ENCODE measurements at places on chromosomes 6 and 20.

GRCh38 chr6:3769610-3770009 lies 18.1 kb upstream of the PXDC1 start:
- no peak for DNase-seq

DNA sequence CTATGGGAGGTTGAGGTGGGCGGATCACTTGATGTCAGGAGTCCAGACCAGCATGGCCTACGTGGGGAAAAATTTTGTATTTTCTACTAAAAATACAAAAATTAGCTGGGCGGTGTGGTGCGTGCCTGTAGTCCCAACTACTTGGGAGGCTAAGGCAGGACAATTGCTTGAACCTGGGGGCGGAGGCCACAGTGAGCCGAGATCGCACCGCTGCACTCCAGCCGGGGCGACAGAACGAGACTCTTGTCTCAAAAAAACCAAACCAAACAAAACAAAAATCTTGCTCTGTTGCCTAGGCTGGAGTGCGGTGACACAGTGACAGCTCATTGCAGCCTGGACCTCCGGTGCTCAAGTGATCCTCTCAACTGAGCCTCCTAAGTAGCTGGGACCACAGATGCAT lies 16.2 kb downstream of the OR2W1 start:
- DNase-seq: no peak

- no peak for DNase-seq
Measured at GRCh38 chr6:122035173-122035572, 364.3 kb upstream of the HSF2 start.

DNA sequence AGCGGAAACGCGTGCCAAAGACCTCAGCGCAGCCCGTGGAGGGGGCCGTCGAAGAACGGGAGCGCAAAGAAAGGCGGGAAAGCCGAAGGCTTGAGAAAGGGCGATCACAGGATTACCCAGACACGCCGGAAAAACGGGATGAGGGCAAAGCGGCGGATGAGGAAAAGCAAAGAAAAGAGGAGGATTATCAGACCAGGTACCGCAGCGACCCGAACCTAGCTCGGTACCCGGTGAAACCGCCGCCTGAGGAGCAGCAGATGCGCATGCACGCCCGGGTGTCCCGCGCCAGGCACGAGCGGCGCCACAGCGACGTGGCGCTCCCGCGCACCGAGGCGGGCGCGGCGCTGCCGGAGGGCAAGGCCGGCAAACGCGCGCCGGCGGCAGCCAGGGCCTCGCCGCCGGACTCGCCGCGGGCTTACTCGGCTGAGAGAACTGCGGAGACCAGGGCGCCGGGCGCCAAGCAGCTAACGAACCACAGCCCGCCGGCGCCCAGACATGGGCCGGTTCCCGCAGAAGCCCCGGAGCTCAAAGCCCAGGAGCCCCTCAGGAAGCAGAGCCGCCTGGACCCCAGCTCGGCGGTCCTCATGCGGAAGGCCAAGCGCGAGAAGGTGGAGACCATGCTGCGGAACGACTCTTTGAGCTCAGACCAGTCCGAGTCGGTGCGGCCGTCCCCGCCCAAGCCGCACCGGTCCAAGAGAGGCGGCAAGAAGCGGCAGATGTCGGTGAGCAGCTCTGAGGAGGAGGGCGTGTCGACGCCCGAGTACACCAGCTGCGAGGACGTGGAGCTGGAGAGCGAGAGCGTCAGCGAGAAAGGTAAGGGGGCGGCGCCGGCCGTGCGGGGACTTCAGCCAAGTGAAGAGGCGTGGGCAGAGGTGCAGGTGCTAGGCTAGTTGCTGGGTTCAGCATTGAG lies 296.2 kb downstream of the RIMS1 start:
- no peak for DNase-seq

DNA sequence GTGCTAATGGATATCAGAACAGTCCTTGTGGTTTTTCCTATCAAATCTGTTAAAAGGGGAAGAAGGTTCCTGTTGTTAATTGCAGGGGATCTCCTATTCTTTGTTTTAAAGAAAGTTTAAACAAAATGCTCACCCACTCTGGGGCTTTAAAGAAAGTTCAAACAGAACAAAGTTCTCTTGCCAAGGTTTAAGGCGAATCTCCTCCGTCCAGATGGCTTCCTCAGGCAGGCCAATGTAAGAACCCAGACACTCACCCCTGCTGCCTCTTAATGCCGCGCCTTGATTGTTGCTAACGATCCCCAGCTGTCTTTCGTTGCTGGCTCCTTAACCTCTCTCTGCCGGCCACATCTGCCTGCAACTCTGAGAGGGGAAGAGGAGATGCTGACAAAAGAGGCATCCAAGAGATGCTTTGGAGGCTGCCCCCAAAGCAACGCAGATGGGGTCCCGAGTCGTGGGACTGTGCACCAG lies 235.0 kb upstream of the PRDM1 start:
- no peak for DNase-seq

GRCh38 chr6:132972971-132973370 lies 158.6 kb downstream of the RPS12 start:
- no peak for DNase-seq

GRCh38 chr6:40298207-40298606 lies 289.0 kb downstream of the LRFN2 start:
- DNase-seq: no peak

DNA sequence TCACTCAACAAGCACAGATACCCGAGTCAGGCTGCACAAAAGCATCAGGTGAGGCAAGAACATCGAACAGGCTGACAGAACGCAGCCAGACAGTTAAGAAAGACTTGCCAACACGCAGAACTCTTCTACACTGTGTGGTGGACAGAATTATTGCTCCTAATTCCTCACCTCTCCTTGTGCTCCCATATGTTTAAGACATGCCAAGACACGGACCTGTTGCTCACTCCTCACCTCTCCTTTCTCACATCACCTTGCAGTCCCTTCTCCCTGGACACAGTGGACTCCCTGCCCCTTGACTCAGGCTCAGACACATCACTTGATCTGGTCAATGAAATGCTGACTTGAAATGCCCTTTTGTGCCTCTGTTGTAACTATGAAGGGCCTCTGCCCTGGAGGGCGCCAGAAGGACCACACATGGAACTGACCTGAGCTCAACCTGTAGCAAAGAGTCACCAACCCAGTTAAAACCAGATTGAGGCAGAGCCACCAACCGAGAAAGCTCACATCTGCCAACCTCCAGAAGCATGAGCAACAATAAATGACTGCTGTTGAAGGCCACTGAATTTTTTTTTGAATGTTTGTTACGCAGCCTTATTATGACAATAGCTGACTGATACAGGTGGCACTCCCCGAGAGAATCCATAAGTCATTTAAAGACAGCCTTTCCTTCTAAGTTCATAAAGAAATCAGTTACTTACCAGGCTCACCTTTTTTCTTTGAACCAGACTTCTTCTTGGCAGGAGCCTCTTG lies 24.0 kb downstream of the RRBP1 start:
- DNase-seq: no peak

DNA sequence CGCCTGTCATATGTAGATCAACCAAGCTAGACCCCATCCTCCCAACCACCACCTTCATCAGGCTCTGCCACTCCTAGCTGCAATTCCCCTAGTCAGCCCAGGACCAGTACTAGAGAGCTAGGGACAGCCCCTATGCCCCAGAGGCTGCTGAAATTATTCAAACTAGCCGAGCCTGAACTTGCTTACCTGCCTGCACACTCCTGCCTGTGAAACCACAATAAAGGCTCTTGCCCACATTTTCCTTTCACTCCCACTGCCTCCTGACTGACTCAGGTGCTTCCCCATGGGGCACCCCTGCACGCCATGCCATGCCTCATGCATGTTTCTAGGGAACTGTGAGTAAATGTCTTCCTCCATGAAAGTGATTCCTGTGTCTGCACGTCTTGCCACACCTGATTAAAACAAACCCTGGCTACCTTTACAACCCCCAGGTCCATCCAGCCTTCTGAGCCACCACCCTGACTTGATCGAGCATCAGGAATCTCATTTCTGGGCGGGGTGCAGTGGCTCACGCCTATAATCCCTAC lies 66.5 kb upstream of the IER3 start:
- DNase-seq: no peak

DNA sequence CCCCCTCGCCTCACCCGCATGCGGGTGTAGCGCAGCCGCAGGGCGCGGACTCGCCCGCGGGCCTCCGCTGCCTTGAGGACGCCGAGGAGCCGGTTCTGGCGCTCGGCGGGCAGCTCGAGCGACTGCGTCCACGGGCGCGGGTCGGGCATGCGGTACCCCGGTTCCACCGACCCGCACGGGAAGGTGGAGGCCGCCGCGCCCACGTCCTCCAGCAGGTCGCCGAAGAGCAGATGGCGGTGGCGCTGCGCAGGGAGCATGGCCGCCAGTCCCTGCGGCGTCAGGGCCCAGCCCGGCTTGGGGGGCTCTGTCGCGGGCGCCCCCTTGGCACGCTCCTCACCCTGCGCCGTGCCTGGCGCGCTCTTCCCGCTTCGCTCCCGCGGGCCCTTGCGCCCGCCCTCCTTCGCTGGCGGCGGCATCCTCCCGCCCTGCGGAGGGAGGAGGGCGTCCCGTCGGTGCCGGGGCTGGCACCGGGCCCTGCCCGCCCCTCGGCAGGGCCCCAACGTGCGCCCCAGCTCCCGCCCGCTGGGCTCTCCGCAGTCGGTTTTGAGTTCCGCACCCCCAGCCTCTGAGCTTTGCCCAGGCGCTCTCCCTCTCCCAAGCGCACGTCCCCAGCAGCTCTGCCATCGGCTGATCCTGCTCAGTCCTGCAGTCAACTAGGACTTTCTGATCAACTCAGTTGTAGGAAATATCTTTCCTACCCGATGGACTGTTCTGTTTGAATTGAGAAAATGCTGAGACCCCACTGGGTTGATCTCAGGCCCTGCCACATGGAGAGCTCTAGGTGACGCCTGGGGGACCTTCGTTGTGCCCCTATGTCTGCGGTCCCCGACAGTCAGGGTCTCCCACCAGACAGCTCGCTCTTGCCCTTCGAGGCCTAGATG lies at the start of gene LKAAEAR1:
LKAAEAR1 (minus strand) TSS at position 595 of the 881 bp plus-strand sequence; CDS start at position 416, 179 bp downstream.
- no peak for DNase-seq

DNA sequence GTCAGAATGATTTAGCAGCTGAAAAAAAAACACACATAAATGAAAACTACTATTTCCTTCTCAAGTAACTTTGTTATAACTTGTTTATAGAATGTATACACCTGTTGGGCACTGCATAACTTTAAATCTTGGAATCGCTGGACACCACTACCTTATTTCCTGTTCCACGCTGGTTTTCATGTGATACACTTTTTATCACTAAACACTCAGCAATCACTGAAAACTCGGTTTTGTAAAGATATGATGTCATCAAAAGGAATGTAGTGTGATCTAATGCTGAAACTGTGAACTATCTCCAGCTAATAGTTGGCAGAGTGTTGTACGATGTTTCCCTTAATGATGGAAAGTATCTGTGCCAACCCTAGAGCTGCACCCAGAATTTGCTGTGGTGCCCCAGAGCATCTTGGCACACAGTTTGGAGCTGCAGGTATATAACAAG lies 127.9 kb downstream of the BACH2 start:
- no peak for DNase-seq

DNA sequence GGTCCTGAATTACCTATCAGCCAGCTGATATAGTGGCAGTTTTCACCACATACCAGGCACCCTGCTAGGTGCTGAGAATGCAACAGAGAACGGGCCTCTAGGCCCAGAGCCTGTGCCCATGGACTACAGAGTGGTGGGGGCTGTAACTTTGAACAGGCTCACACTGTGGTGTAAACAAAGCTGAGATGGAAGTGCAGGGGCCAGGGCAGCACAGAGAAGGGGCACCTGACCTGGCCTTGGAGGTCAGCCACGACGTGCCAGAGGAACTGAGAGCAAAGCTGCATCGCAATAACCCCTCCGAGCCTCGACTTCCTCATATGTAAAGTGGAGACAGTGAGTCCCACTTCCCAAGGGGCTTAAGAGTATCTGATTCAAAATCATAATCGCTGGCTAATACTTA lies 105.8 kb downstream of the MAFB start:
- no peak for DNase-seq

DNA sequence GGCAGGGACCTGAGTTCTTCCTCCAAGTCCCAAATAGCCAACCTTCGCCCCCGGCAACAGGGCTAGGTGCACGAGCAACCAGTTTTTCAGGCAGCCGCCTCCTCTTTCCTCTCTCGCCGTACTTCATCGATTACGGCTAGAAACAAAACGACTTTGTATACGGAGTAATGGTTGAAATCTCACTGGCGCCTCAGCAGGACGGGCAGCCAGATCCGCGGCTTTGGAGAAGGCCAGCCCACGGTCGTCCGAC lies 333 bp upstream of the SMIM13 start:
- DNase-seq: no peak

DNA sequence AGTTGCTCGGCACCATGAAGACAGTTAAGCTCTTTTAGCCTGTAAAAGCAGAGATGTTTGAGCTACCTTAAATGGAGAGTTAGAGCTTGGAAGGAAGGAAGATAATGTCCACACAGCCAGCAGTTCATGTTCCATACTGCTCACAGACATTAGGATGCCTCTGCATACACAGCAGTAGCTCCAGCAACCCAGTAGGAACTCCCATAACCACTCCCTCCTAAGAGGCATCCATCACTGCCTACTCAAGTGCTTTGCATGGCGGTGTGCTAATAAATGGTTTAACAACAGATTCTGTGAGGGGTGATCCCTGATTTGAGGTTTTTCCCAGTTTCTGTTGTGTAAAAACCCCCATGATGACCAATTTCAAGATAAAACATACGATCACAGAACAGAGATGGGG lies 286.4 kb downstream of the HACE1 start:
- DNase-seq: no peak

- DNase-seq: no peak
Measured at GRCh38 chr6:83615025-83615999, 93.6 kb downstream of the SNAP91 start.

- DNase-seq: no peak
Measured at GRCh38 chr6:36838896-36839748, at the start of gene CPNE5. CPNE5 (minus strand) TSS chr6:36839444; CDS start chr6:36839377, 67 bp downstream.

- no peak for DNase-seq
Measured at GRCh38 chr6:107506145-107506544, 16.2 kb downstream of the SOBP start.

DNA sequence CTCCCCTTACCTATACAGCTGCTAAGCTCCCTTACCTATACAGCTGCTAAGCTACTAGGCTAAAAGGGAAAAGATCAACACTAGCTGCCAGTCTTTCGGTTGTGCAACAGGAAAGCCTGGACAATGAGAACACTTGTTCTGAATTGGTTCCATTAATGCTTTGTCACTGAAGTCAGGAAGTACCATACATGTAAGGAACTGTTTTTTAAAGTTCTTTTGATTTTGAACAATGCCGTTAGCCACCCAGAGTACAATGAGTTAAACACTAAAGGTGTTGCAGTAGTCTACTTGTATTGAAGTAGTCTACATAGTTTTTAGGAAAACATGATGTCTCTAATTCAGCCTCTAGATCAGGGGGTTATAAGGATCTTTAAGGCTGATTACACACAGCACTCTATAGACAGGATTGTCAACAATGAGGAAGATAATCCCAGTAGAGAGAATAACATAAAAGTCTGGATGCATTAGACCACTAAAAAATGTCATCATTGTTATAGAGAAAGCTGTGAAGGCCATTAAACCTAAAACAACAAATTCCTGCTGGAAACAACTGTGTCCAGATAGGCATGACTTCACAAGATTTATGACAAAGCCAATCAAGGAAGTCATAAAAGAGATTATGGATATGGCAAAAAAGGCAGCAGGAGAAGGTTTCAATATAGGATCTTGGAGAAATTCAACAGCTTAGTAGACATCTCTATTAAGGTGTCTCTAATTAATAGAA lies 306.3 kb downstream of the PHF3 start:
- no peak for DNase-seq

- no peak for DNase-seq
Measured at GRCh38 chr6:31128093-31128676, 7.9 kb upstream of the CDSN start.

All from cortex of kidney (tissue), 1 donor.